Activated T-helper 9 cell treated with anti-CD3 and anti-CD28 coated beads, Interleukin-2, amount 50 U/mL, for 16 hours (primary cell): ENCODE measurements at places on chromosomes 13 and 19.

DNA sequence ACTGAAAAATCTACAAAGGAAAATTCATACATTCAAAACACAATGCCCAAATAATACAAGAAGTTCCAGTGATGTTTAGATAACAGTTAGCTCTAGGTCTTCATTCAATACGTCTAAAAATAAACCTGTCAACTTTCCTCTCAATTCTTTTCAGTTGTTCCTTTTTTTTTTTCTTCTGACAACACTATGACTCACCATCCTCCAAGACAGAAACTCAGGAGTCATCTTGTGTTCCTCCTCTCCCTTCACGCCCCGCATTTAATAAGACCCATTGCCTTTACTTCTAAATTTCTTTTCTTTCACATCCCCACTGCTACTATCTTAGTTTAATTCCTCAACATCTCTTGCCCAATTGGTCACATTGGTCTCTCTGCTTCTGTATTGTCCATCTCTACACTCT is 759.9 kb downstream of the GPC5 start:
- no peak for DNase-seq

DNA sequence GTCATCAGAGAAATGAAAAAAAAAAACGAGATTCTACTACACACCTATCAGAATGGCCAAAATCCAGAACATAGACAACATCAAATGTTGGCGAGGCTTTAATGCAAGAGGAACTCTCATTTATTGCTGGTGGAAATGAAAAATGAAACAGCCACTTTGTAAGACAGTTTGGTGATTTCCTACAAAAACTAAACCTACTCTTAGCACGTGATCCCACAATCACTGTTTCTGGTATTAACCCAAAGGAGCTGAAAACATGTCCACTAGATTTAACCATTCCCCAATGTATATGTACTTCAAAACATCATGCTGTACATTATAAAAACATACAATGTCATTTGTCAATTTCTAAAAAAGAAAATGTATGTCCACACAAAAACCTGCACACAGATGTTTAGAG is 13.0 kb downstream of the MYCBP2 start:
- no peak for DNase-seq

DNA sequence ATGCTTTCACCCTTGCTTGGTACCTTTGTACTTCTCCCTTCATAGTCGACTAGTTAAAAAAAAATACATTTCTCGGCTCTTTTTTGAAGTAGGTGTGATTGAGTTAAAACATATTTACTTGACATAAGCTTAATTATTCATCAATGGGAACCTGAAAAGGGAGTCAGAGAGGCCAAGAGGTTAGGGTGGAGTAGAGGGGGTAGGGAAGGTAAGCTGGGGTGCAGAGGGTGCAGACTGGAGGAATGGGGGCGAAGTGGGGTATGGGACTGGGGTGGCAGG is 701 bp upstream of the HIF3A start:
- no peak for DNase-seq

DNA sequence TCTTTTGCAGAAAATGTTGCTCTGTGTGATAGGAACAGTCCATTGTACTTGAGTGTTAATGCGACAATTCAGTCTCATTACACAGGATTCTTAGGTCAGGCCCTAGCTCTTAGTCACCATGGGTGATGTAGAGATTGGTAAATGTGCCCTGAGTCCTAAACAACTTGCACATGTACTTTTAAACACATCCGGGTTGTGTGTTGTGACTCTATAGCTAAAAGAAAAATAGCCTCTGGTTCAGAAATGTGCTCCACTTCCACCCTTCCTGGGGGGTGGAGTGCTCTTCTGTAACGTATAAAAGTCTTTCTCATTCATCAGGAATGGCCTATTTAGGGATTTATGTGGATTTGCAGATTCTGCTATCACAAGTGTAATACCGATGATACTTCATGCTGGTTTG is 5.2 kb downstream of the SPATA13 start:
- DNase-seq = no peak

- DNase-seq = no peak
Observed at GRCh38 chr19:46963093-46963734, 56.4 kb upstream of the NPAS1 start.

DNA sequence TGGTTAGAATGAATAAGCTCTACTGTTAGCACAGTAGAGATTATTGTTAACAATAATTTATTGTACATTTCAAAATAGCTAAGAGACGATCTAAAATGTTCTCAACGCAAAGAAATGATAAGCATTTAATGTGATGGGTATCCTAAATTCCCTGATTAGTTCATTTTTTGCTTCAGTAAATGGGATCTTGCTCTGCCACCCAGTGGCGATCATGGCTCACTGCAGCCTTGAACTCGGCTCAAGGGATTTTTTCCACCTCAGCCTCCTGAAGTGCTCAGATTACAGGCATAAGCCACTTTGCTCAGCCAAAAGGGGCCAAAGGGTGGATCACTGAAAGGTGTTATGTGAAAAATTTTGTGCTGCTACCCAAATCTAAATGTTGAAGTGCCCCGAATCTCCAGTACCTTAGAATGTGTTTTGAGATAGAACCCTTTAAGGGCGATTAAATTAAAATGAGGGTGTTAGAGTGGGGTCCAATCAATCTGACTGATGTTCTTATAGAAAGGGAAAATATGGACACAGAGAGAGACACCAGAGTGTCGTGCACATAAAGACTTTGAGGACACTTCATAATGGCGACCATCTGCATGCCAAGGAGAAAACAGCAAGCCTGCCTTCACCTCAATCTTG is 31.5 kb upstream of the ZNF766 start:
- peak; percentile 31 for DNase-seq

DNA sequence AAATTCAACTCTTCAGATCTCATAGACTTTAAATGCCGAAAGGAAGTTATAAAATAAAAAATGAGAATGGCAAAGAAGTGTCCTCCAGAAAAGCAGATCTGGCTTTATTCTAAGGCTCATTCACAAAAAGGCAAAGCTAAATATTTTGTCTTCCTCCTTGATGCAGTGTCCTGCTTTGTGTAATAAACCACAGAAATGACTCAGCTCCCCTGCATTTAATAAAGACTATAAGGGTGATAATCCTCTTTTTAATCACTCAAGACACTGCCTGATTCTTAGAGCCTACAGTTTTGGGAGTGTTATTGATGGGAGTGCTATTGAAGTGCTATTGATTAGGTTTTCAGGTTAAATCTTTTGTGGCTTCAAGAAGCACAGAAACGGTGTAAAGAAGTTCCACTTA is 482.0 kb downstream of the PCDH20 start:
- DNase-seq = no peak

DNA sequence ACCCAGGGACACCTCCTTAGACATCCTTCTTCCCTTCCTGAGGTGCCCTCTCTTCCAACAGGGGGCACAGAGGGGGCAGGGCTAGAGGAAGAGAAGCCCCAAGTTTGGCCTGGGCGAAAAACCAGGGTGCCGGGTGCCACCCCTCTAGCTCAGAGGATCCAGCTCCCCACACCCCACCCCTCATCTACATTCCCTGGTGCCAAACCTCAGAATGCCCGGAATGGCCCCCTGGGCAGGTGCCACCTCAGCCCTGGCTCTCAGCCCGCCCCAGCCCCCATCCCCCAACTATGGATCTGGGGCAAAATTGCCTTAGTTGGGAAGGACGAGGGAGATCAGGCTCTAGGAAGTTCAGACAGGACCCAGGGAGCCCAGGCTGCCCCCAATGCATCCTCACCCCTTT is 2.0 kb downstream of the CNN1 start:
- no peak for DNase-seq

DNA sequence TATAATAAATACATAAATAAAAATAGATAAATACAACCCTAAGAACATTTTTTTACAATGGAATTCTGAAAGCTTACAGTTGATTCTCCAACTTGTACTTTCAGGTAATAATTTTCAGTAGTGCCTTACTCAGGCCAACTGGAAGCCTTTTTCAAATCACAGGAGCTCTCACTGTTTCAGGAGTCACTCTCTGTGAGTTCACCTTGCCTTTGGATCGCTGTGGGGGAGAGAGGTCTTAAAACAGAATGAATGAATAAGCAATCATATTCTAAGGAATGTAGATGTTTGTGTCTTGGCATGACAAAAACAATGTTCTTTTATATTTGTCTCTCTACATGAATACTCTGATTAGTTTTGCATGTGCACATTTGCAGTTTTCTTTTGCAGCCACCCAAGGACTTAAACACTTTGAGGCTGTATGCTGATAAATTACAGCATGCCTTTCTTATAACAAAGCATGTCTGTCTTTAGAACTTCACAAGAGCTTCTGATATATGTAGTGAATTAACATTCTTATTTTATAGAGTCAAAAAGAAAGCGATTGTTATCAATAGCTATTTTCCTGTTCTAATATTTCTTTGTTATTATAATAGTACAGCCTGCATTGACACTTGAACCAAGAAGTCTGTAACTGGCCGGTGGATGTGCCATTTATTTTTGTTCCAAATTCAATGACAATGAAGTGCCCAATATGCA is 1111.5 kb upstream of the ATXN8OS start:
- DNase-seq = no peak

GRCh38 chr13:63327584-63327983 is 1911.9 kb upstream of the PCDH20 start:
- DNase-seq = no peak

- no peak for DNase-seq
Observed at GRCh38 chr13:111368091-111368490, 47.6 kb downstream of the TEX29 start.

- DNase-seq = no peak
Observed at GRCh38 chr13:109096101-109096500, 466.7 kb downstream of the MYO16 start.

GRCh38 chr13:49476529-49476928 is 19.2 kb upstream of the PHF11 start:
- no peak for DNase-seq

- DNase-seq = peak; percentile 62
Observed at GRCh38 chr19:12331211-12331941, 2.1 kb downstream of the ZNF563 start.

GRCh38 chr13:70405266-70405665 is 297.0 kb upstream of the KLHL1 start:
- DNase-seq = no peak

DNA sequence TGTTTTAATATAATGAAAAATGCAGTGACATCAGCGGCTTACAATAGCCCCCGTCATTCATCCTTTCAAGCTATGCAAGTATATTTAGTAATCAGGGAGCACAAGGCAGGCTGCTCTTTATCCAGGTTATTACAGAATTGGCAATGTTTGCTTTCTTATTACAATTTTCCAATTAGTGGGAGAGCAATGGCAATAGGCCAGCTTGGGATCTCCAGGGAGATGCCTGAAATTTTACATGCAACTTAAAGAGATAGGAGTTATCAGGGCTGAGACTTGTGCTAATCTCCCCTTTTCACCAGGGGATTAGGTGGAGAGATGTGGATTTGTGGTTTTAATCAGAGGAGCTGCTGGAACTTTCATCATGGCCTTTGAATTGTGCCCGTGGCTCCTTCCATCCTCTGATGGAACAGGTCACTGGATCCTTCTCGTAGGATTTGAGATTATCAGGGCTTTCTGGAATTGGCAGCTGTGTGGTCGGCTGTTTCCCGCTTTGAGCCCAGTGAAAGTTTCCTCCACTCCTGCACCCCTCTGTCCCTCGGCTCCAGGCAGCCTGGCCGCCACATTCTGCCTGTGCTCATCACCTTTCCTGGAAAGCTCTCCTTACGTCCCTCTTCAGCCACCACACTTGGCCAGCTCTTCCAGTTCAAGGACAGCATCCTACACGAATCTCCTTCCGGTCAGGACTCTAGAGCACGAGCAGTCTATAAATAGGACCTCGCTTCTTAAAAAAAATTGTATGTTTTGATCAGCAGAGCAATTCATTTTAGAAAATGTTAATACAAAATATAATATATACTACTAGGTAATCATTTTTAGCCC is 47.0 kb downstream of the CBY2 start:
- DNase-seq = no peak

GRCh38 chr13:41032691-41033376 is 13.7 kb upstream of the ELF1 start:
- no peak for DNase-seq

GRCh38 chr13:28585561-28585960 is 73.4 kb upstream of the POMP start:
- no peak for DNase-seq

GRCh38 chr13:25266706-25267105 is 20.6 kb downstream of the MTMR6 start:
- DNase-seq = no peak

GRCh38 chr19:49430172-49430677 is 5.0 kb downstream of the GFY start:
- no peak for DNase-seq

DNA sequence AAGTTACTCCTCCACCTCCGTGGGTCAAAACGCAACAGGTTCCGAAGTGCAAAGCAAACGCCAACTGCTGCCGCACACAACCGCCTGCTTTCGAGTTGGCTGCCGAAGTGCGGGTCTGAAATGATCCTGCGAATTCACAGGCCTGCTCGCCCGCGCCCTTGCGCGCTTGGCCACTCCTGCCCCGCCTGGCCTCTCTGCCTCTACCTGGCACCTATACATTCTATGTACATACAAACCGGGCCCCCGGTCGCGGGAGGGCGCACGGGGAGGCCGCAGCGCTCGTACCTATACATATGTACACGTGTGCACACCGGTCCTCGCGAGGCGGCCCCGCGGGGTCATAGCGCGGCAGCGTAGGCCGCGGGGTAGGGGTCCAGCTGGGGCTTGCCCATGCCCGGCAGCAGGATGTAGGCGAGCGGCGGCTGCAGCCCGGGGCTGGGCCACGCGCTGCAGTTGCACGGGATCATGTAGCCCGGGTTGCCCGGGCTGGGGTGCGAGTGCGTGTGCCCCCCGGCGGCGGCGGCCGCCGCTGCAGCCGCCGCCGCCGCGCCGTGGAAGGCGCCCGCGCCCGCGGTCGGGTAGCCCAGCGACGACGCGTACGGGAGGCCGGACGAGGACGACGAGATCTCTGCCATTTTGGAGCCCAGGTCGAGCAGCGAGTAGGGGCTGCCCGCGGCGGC is 1.3 kb downstream of the SOX21 start:
- DNase-seq = no peak
